Osteocyte (in vitro differentiated cells): ENCODE measurements at places on chromosomes 5 and 9. TPM values are rescaled to one million over a fixed set of nuclear protein-coding genes. Genes with fewer than 3 reads are reported as not detected.

The SLC23A1 gene
- not detected in 2 replicates for total RNA-seq

The PPP3R2 gene
- total RNA-seq: not detected in 2 replicates

The BOD1 gene
- 64.6 and 70.7 TPM in 2 replicates for total RNA-seq

DNA sequence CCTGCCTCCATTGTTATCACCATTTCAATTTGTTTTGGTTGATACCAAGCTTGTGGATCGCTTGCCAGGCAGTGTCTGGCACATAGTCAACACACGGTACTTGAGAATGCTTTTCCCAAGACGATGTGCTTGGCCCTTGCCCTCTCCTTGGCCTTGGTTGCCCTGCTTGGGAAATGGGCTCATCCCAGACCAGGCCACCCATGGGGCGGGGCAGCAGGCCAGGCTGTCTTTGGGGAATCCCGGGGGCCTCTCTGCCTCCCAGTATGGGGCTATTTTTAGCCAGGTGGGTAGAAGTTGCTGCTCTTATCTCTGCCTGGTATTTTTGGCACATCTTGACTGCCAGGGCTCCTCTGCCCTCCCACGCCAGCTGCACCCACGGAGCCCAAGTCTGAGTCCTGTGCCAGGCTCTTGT, 49.9 kb downstream of the LMX1B start:
- peaks cover 6% of the 10 kb centered on the region for H3K4me1 ChIP-seq
- DNase-seq: no peak
- H3K27me3 ChIP-seq: peaks cover 8% of the 10 kb centered on the region
- no peak overlapping the region for H3K27ac ChIP-seq

DNA sequence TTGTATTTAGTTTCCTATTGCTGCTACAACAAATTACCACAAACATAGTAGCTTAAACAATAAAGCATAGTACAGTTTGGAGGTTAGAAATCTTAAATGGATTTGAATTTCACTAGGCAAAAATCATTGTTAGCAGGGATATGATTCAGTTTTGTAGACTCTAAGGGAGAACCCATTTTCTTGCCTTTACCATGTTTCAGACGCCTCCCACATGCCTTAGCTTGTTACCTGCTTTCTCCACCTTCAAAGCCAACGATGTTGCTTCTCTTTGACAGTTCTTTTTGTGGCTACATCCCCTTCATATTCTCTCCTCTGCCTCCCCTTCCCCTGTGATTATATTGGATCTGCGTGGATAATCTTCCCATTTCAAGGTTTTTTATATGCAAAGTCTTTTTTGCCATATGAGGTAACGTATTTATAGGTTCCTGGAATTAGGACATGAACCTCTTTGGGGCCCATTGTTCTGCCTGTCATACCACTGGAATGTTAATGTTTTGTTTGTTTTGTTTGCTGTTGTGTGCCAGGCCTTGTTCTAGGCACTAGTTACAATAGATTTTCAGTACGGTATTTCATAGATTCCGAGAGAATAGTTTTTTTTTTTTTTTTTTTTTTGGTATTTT, 54.1 kb downstream of the UHRF2 start:
- no peaks in the 10 kb centered on the region for H3K27me3 ChIP-seq
- H3K4me3 ChIP-seq: no peak overlapping the region
- no peak for DNase-seq
- H3K4me1 ChIP-seq: peaks cover 41% of the 10 kb centered on the region
- H3K27ac ChIP-seq: peak overlapping the region; percentile 3

- H3K27ac ChIP-seq: no peak overlapping the region
- DNase-seq: no peak
- H3K4me1 ChIP-seq: peaks cover 6% of the 10 kb centered on the region
- H3K4me3 ChIP-seq: no peak overlapping the region
- H3K27me3 ChIP-seq: peaks cover 8% of the 10 kb centered on the region
- no peaks in the 10 kb centered on the region for H3K36me3 ChIP-seq
Measured at GRCh38 chr5:5276951-5277517, 136.9 kb downstream of the ADAMTS16 start.

- H3K27ac ChIP-seq: no peak overlapping the region
- no peaks in the 10 kb centered on the region for H3K4me1 ChIP-seq
- H3K4me3 ChIP-seq: no peak overlapping the region
- H3K36me3 ChIP-seq: peaks cover 49% of the 10 kb centered on the region
Measured at GRCh38 chr5:14503017-14503680, 78.4 kb upstream of the OTULINL start.

GRCh38 chr9:6495466-6495865, 82.5 kb downstream of the UHRF2 start:
- peaks cover 19% of the 10 kb centered on the region for H3K4me1 ChIP-seq
- no peak overlapping the region for H3K27ac ChIP-seq
- peaks cover 57% of the 10 kb centered on the region for H3K36me3 ChIP-seq
- no peak overlapping the region for H3K4me3 ChIP-seq
- H3K27me3 ChIP-seq: no peaks in the 10 kb centered on the region
- no peak for DNase-seq

DNA sequence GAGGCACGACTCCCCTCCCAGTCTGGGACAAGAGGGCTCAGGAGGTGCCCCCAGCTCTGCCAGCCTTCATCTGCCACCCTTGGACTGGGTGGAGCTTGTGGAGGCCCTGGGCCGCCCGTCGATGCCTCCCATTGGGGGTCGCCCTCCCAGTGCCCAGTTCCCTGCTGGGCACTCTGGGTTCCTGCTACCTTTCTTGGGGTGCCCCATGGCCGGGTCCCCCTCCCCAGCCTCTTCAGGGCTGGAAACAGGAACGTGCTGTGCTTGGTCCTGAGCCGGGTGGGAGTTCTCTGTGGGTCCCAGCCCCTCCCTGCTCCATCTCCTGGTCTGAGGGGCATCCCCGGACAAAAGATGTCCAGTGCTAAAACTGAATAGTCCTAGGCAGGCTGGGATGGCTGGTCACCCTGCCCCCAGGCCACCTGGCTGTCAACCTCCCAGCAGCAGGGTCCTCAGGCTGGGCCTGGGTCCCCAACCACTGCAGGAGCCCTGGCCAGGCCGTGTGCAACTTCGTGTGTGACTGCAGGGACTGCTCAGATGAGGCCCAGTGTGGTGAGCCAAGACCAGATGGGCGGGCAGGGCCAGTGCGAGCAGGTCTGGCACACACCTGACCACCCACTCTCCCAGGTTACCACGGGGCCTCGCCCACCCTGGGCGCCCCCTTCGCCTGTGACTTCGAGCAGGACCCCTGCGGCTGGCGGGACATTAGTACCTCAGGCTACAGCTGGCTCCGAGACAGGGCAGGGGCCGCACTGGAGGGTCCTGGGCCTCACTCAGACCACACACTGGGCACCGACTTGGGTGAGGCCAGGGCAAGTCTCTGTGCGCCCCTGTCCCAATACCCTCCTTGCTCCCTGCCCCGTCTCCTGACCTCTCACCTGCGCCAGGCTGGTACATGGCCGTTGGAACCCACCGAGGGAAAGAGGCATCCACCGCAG, 784 bp downstream of the MAMDC4 start:
- no peaks in the 10 kb centered on the region for H3K27me3 ChIP-seq
- H3K4me3 ChIP-seq: no peak overlapping the region
- peaks cover 13% of the 10 kb centered on the region for H3K4me1 ChIP-seq
- DNase-seq: no peak
- H3K36me3 ChIP-seq: no peaks in the 10 kb centered on the region

GRCh38 chr5:79173626-79174025, 62.0 kb downstream of the BHMT start:
- H3K27me3 ChIP-seq: peaks cover 3% of the 10 kb centered on the region
- no peaks in the 10 kb centered on the region for H3K4me1 ChIP-seq
- H3K4me3 ChIP-seq: no peak overlapping the region
- H3K27ac ChIP-seq: no peak overlapping the region
- no peak for DNase-seq
